ENCODE measurements at places on chromosomes 5 and 9. TPM values are rescaled to one million over a fixed set of nuclear protein-coding genes. Genes with fewer than 3 reads are reported as not detected.

DNA sequence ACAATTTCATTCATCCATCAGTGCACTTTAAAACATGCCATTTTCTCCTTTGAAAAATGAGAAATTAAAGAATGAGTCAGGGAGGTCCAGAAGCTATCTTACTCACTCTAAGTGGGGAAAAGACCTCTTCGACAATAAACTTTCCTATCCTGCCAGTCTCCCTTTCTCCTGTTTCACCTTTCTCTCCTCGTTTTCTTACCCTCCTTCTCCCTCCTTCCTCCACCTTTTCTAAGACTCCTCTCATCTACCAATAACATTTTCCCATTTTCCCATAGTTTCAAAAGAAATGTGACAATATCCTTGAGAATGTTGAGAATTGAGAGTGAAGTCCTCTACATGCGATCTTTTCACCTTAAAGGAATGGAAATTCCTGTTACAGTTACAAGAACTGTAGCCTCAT, 450.5 kb upstream of the GRAMD2B start:
- no peak for DNase-seq

DNA sequence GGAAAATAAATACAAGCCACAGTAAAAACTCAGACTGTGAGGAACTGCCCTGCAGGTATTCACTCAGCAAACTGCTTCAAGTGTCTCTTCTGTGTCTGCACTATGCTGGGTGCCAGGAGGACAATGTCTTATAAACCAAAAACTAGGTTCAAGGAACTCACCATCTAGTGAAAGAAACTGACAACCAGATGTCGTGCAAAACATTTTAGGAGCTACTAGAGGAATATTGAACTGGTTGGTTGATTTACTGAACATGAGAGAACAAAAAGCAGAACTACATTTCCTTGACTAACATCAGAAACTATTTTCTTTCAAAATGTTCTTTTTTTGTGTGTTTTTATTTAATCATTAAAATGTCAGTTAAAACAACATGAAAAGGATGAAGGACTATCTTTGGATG, 35.2 kb downstream of the ZNF366 start:
- no peak for DNase-seq

- no peak for DNase-seq
Observed at GRCh38 chr9:32554107-32554506, 1.7 kb upstream of the TOPORS start.

- DNase-seq: no peak
Observed at GRCh38 chr5:72628771-72629371, 121.7 kb upstream of the ZNF366 start.

- no peak for DNase-seq
Observed at GRCh38 chr9:16410601-16411280, 459.7 kb downstream of the BNC2 start.

DNA sequence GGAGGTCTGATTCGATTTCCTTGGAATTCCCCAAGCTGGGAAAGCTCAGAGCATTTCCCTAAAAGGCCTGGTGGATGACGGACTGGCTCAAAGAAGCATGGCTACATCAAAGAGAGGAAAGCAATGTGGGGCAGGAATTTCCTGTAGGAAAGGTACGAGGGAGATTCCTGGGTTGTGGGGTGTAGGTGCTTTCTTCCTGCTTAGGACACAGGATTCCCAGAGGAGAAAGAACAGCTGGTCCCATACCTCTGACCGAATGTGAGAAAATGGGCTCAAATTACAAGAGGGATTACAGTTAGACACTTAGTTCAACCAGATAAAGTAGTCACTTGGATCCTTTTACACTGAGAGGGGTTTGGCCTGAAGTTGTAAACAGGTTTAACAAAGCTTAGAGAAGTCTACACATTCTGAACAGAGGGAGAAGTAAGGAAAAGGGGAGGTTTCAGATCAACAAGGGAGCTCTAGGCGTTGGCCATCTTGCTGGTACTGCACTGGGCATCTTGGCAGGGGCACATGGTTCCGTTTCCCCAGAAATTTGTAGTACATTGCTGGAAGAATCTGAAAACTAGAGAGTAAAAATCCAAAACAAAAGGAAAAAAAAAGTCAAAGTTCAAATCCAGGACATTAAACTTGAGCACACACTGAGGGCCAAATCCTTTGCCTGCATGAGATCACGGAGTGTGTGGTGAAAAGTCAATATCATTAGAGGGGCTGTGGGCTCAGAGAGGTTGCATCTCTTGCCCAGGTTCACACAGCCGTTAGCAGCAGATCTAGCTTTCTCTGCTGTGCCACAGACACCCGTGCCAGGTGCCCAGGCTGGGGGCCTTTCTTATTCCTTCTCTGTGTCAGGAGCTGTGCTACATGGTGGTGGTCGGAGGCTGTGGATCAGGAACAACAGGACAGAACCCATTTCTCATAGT, 171.3 kb downstream of the RGS3 start:
- no peak for DNase-seq

DNA sequence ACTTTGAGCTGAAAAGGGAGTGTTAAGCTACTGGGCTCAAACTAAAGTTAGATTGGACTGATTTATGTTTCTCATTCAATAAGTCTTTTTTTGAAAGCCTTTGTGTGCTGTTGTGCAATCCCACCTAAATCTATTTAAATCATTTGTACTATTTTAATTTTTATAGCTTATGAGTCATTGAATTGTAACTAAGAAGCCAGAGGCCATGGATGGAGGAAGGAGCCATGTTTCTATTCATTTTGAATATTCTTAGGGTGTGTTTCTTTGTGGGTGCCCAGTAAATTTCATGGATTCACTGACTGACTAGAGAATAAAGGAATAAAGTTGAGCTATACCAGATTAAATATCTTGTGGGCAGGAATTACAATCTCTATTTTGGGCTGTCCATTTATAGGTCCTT, 238.5 kb downstream of the KIF4B start:
- no peak for DNase-seq

DNA sequence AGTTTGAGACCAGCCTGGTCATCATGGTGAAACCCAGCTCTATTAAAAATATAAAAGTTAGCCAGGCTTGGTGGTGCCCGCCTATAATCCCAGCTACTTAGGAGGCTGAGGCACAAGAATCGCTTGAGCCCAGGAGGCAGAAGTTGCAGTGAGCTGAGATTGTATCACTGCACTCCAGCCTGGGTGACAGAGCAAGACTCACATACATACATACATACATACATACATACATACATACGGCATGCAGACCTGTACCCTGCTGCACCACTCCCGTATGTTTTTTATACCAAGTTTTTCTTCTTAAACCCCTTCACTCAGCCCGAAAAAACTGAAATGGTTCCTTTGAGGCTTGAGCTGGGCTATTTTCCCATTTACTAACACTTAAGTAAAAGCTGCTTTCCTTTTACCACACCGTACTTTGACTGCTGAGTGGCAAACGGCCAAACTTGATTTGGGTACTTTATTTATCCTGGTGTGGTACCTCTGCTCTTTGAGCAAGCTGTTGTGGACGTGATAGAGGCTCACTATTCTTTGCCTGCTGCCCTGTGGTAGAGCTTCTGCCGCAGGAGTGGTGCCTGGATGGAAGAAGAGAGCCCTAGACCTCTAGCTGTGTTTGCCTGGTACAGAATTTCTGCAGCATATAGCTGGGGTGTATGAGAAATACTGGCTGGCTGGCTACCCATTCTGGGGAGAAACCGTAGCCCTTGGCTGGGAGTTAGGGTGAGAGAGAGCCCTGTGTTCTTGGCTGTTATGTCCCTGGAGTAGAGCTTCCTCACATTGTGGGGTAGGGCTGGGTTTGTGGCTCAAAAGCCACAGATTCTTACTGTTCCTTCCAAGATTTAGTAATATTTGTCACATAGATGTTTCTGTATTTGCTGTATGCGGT, 19.4 kb downstream of the IPO11 start:
- no peak for DNase-seq

DNA sequence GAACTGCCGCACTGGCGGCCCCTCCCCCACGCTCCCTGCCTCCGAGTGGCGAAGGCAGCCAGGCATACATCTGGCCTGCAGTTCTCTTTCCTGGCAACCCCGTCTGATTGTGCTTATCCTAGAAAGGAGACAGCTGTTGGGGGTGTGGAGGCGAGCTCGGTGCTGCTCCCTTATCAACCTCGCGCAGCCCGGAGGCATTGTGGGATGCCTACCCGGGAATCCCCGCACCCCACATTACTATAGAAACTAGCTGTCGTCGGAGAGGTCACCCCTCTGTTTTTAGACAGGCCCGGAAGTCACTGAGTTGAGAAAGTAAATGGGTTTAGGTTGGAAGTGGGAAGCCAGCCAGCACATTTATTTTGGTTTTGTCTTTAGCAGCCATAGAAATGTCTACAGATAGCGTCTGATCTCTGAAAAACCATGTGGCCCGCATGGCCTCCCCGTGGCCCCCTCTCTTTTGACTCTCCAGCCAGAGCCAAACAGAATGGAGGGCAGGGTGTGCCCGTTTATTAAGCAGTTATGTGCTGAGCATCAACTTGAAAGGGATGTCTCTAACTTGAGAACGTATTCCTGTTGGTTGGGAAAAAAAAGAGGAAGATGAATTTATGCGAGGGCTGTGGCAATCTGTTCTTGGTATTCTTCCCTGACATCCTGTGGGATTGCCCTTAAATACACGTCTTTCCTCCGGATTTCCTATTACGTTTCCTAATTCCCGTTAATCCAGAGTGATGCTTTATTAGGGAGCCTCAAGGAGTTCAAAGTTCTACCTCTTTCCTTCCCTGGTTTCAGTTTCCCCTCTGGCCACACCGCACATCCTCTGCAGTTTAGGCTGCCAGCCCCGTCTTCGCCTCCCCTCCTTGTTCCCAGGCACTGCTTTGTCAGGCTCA, 3.9 kb downstream of the STC2 start:
- DNase-seq: peak; percentile 21

DNA sequence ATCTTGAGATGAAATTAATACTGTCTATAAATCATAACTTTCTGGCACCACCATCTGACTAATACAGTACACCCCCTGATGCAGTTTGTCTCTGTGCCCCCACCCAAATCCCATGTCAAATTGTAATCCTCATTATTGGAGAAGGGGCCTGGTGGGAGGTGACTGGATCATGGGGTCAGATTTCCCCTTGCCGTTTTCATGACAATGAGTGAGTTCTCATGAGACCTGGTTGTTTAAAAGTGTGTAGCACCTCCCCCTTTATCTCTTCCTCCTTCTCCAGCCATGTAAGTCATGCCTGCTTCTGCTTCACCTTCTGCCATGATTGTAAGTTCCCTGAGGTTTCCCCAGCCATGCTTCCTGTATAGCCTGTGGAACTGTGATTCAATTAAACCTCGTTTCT, 78.7 kb upstream of the CDH6 start:
- no peak for DNase-seq

- no peak for DNase-seq
Observed at GRCh38 chr9:136312436-136312835, 8.5 kb upstream of the CCDC187 start.

DNA sequence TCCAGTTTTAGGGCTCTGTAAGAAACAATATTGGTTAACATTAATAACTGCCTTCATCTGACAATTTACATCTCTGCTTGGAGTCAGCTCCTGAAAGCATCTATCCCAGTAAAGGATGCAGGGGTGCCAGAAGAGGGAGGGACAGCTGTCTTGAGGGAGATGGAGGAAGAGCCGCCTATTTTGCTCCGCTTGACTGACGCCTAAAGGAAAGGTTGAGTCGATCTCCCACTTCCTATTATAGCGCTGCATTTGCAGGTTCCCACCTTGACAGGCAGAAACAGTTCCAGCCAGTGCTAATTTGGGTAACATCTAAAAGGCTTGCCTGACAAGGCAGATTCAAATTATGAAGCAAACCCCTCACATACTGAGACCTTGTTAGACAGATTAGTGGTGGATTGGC, 374.6 kb downstream of the SPATA31D1 start:
- no peak for DNase-seq

The PAIP2 gene
- 97.3 TPM for total RNA-seq

The P4HA2 gene
- 48.7 TPM for total RNA-seq

The GPR151 gene
- total RNA-seq: not detected

The IFNE gene
- total RNA-seq: not detected

The CTSV gene
- total RNA-seq: 0.24 TPM

All from activated T-helper 1 cell treated with anti-CD3 and anti-CD28 coated beads, Interleukin-12 subunit alpha, Interleukin-12 subunit beta, Interleukin-2, Interleukin-4 antibody, amounts not matched to agents 30 ng/mL and 10 ng/mL and 1 ng/mL, durations not matched to agents 14 hours and 24 hours and 36 hours (primary cell).